Tracheal epithelial cell (primary cell): ENCODE measurements at places on chromosomes 7 and 10. TPM values are rescaled to one million over a fixed set of nuclear protein-coding genes. Genes with fewer than 3 reads are reported as not detected.

FAM25A gene
- 10.8 TPM in 1 of 2 replicates, not detected in the other for total RNA-seq

ASB10 gene
- total RNA-seq: not detected in 2 replicates

TDRD1 gene
- 1.4 and 1.9 TPM in 2 replicates for total RNA-seq

PLAC9 gene
- not detected in 2 replicates for total RNA-seq

STEAP2 gene
- total RNA-seq: 2.7 and 8.7 TPM in 2 replicates

GNGT1 gene
- total RNA-seq: not detected in 2 replicates

PPP1R9A gene
- 0.85 and 6.0 TPM in 2 replicates for total RNA-seq

TFPI2 gene
- 20.9 and 26.7 TPM in 2 replicates for total RNA-seq
